CD8-positive, alpha-beta memory T cell (primary cell): ENCODE measurements at places on chromosomes 6 and 20. TPM values are rescaled to one million over a fixed set of nuclear protein-coding genes. Genes with fewer than 3 reads are reported as not detected.

Gene MOG
- polyA plus RNA-seq, result not detected

Gene MUCL3
- not detected for polyA plus RNA-seq

Gene CFB
- polyA plus RNA-seq, result 0.83 TPM

Gene CST7
- polyA plus RNA-seq, result 889 TPM

Gene CEP57L1
- 7.8 TPM for polyA plus RNA-seq

Gene ZKSCAN3
- 3.2 TPM for polyA plus RNA-seq

Gene LGSN
- polyA plus RNA-seq, result 0.12 TPM

Gene GABRR1
- not detected for polyA plus RNA-seq

Gene ESF1
- 7.5 TPM for polyA plus RNA-seq

Gene FAM209B
- polyA plus RNA-seq, result 0.61 TPM

Gene COL9A3
- polyA plus RNA-seq, result not detected

Gene VPS52
- polyA plus RNA-seq, result 13.4 TPM

Gene C6orf62
- 120 TPM for polyA plus RNA-seq

Gene CTCFL
- not detected for polyA plus RNA-seq

Gene TJAP1
- 11.8 TPM for polyA plus RNA-seq

Gene ATP9A
- polyA plus RNA-seq, result 0.46 TPM

Gene FERMT1
- not detected for polyA plus RNA-seq

Gene FOXQ1
- polyA plus RNA-seq, result not detected

Gene BMP6
- polyA plus RNA-seq, result not detected
